ENCODE measurements at places on chromosomes 16 and 17. TPM values are rescaled to one million over a fixed set of nuclear protein-coding genes. Genes with fewer than 3 reads are reported as not detected.
A peak's percentile ranks its signal among the peaks of the same experiment; 100 is the strongest.

DNA sequence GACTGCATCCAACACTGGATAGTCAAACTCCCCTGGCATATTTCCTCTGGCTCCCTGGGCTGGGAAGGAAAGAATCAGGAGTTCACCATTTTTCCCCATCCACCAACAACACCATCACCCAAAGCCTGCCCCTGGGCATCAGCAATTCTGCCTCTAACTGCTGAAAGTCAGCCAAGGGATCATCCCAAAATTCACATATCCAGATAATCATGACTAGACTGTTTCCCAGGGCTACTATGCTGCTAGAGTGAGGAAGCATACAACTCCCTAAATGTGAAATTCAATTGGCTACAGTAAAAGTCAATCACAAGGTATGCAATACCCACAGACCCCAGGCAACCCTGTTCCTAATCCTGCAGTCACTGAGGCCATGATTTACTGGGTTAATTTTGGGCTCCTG lies 230.6 kb downstream of the C16orf95 start:
- DNase-seq = no peak

GRCh38 chr17:38996660-38997337 lies 29.6 kb upstream of the FBXO47 start:
- no peak for DNase-seq

DNA sequence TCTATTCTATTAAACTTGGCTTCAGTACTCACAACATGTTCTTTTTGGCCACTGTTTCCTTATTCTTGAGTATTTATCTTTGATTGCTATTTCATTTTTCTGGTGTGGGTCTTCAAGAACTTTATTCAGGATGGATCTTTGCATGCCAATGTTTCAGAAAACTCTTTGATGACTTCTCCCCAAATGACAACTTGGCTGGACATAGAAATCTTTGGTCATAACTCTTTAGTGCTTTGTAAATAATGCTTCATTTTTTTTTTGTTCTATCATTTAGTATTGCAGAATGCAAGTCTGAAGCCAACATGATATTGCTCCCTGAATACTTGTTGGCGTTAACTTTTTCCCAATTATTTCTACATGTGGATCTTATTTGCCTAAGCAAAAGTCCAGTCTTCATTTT lies 103.6 kb upstream of the HS3ST2 start:
- no peak for DNase-seq

DNA sequence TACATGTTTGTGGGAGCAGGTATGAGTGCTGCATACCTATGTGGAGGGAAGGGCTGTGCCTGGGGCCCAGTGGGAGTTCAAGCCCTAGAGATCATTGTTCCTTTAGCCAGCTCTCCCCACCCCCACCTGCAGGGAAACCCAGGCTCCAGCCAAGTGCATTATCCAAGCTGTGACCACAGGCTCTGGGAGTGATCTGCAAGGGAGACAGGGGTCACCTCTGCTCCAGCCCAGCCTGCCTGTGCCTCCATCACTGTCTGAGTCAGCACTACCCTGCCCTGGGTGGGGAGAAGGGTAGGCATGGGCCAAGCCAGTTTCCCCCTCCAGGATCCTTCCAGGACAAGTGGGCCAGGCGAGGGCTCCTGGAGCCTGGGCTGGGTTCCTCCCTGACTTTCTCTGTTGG lies 32.1 kb upstream of the SBK1 start:
- no peak for DNase-seq

DNA sequence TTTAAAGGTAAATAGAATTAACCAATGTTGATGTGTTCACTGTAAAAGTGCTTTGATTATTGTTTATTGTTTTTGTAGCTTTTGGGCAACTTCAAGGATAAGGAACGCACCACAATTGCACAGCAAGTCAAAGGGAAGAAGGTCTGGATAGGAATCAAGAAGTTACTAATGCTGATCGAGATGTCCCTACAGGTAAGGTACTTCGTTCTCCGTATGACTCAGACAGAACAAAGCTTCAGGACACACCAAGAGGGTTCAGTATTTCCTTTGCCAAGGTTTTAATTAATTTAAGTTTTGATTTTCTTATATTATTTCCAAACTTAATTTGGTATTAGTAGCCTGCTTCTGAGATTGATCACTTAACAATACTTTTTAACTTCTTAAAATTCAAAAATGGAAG lies 67.1 kb downstream of the WNT3 start:
- no peak for DNase-seq

- DNase-seq = no peak
These were observed 47.5 kb downstream of the USP22 start for GRCh38 chr17:20995164-20995872.

DNA sequence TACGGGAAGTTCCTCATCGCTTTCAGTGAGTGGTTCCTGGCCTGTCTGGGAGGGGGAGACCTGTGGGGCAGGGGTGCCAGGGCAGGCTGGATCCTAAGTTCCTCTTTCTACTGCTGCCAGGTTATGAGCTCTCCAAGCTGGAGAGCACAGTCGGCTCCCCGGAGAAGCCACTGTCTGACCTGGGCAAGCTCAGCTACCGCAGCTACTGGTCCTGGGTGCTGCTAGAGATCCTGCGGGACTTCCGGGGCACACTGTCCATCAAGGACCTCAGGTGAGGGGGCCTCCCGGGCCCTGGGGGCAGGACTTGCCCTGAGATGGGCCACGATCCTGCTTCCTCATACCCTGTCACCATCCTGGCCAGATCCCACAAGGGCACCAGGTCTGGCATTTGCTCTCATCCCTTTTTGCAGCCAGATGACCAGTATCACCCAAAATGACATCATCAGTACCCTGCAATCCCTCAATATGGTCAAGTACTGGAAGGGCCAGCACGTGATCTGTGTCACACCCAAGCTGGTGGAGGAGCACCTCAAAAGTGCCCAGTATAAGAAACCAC lies 5.1 kb downstream of the PRSS8 start:
- DNase-seq = no peak

DNA sequence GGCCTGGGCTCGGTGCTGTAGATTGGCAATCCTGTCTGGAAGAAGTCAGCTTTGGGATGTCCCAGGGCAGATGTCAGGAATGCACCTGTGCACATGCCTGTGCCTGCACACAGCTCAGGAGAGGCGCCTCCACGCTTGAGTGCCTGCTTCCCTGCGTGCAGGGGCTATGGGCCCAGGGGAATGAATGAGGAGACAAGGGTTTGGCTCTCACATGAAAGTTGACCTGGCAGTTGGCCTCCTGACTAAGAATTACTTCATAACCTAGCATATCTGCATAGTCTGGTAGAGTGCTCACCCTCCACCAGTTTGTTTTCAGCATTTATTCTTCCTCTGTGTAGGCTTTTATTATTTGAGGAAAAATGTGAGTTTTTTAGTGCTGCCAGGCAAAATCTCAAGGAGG lies 50.0 kb downstream of the PLD6 start:
- no peak for DNase-seq

DNA sequence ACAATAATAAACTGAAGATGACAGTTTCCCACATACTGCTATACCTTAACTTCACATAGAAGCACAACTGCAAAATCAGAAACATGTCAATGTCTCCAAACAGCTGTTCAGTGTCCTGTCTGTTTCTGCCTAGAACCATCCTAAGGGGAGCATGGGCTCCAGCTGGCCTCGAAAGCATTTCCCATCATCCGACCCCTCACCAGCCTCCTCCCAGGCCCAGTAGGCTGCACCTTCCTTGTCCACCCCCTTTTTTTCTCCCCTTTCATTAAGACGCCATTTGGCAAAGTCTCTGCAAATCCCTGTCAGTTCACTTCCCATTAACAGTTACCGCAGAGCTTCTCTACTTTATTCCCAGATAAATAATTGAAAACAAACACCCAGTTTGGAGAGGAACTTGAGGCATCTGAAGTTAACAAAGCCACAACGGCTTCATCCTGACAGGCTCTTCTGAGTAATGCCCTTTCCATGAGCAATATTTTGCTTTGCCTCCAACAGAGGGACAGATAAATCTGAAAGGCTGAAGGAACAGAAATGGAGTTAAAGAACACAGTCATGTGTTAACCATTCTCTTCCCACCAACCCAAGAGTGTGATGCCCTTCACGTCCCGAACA lies 65.3 kb downstream of the SLC39A11 start:
- no peak for DNase-seq

- no peak for DNase-seq
These were observed 62.3 kb downstream of the HS3ST3A1 start for GRCh38 chr17:13539421-13539820.

DNA sequence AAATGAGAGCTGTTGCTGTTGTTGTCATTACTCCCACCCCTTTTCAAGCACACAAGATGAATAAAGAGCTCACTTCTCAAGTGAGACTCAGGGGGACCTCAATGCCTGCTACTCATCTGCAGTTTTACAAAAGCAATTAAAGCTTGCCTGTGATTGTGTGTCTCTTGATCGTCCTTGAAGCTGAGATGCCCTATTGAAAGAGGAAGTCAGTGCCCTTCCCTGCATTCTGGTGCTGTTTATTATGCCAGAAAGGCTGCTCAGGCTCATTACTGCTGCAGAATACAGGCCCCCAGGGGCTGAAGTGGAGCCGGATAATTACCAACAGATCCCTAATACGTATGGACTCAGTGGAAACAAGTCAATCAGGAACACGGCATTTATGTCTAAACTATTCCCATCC lies 147.2 kb downstream of the HS3ST2 start:
- peak; percentile 18 for DNase-seq

DNA sequence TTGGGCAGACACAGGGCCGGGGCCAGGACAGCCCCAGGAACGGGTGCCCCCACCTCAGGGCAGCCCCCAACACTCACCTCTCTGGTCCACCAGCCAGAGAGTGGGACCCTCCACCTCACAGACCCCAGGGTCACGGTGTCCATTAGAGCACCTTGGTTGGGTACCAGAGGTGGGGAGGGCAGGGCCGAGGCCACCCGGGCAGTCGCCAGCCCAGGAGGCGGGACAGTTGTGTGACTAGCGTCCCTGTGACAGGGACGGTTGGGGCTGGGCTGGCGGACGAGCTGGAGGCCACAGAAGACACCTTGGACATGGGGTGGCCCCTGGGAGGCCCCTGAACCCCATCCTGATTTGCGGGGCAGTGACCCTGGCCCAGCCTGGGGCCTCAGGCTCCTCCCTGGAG lies 11.7 kb upstream of the C1QTNF8 start:
- no peak for DNase-seq

- DNase-seq = no peak
These were observed 13.1 kb upstream of the PRR35 start for GRCh38 chr16:546909-547770.

GRCh38 chr17:66560691-66561090 lies 258.3 kb downstream of the PRKCA start:
- peak; percentile 40 for DNase-seq

- no peak for DNase-seq
These were observed 382 bp downstream of the PITPNA start for GRCh38 chr17:1562176-1562643.

- DNase-seq = no peak
These were observed 3.5 kb upstream of the RAB37 start for GRCh38 chr17:74733365-74734122.

GRCh38 chr17:82560252-82560642 lies 40.7 kb downstream of the FOXK2 start:
- no peak for DNase-seq

GRCh38 chr17:44038604-44039011 lies 23.8 kb upstream of the TMEM101 start:
- no peak for DNase-seq

DNA sequence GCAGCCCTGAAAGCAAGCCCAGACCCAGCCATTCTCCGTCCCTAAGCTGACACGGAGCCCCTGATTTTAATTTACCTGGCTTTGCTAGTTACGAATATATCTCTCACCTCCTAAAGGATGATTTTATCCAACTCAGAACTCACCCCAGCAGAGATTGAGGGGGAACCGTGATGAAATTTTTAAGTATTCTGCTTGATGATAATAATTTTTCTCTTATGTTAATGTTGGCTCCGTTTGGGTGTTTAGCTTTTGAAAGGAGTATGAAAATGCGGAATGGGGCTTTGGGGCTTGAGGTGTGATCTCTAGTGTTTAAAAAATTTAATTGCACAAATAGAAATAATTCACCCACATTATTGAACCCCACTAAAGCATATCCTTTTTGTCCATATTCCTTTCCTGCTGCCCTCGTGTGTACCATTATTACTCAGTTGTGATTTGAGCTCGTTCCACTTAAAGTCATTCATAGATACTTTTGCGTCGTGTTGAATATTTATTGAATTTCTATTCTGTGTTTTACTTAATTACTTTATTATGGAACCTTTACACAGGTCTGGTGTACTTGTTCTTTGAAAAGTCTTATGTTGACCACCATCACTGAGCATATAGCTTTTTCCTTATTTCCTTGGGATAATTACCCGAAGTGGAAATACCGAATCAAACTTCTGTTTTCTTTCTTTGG lies 775 bp downstream of the PRPSAP2 start:
- DNase-seq = no peak

GRCh38 chr17:38349097-38349730 lies 2.4 kb upstream of the SOCS7 start:
- no peak for DNase-seq

- DNase-seq = no peak
These were observed 75.5 kb downstream of the CMIP start for GRCh38 chr16:81520151-81520470.

GRCh38 chr17:9273428-9274391 lies 252.4 kb downstream of the NTN1 start:
- DNase-seq = no peak

DNA sequence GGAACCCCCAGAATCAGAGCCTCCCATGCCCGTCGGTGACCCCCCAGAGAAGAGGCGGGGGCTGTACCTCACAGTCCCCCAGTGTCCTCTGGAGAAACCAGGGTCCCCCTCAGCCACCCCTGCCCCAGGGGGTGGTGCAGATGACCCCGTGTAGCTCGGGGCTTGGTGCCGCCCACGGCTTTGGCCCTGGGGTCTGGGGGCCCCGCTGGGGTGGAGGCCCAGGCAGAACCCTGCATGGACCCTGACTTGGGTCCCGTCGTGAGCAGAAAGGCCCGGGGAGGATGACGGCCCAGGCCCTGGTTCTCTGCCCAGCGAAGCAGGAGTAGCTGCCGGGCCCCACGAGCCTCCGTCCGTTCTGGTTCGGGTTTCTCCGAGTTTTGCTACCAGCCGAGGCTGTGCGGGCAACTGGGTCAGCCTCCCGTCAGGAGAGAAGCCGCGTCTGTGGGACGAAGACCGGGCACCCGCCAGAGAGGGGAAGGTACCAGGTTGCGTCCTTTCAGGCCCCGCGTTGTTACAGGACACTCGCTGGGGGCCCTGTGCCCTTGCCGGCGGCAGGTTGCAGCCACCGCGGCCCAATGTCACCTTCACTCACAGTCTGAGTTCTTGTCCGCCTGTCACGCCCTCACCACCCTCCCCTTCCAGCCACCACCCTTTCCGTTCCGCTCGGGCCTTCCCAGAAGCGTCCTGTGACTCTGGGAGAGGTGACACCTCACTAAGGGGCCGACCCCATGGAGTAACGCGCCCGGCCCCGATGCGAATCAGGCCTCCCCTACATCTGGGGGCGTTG lies 4.0 kb downstream of the TPSG1 start:
- DNase-seq = no peak

- DNase-seq = no peak
These were observed 25.6 kb downstream of the MAPK8IP3 start for GRCh38 chr16:1731603-1732002.

GRCh38 chr16:82370282-82370681 lies 200.3 kb upstream of the MPHOSPH6 start:
- no peak for DNase-seq

CACNG4 gene
- 0.74 TPM for total RNA-seq

NLRC3 gene
- 12.5 TPM for total RNA-seq

GLIS2 gene
- total RNA-seq = 6.9 TPM

YBX2 gene
- 0.25 TPM for total RNA-seq

TELO2 gene
- total RNA-seq = 23.8 TPM

TMEM88 gene
- total RNA-seq = 26.3 TPM

HOXB8 gene
- not detected for total RNA-seq
